ENCODE measurements at places on chromosomes 3 and 15. TPM values are rescaled to one million over a fixed set of nuclear protein-coding genes. Genes with fewer than 3 reads are reported as not detected.

The ARNT2 gene
- total RNA-seq = 0.34 TPM

The ECE2 gene
- total RNA-seq = not detected

The SCAPER gene
- total RNA-seq = 31.4 TPM

The TXNRD3 gene
- 4.5 TPM for total RNA-seq

- DNase-seq = no peak
- H3K36me3 ChIP-seq = peaks cover 38% of the 10 kb centered on the region
- no peaks in the 10 kb centered on the region for H3K27me3 ChIP-seq
- no peak overlapping the region for H3K27ac ChIP-seq
- H3K4me3 ChIP-seq = no peak overlapping the region
These were observed 19.9 kb downstream of the SCAPER start for GRCh38 chr15:76885212-76885611.

DNA sequence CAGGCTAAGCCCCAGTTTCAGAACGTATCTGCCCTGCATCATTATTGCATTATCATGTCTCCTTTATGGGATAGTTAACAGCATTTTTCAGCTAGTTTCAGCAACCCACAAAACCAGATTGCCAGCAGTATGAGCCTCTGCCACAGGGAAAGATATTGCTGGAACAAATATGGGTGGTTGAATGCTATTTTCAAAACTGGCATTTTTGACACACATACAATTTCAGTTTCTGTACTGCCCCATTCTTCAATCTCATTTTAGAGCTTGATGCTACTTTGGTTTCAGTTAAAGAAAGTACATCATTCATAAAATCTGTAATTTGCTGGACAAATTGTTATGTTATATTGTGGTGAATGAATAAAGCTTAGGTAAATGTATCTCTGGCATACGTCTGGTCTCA, 1037.5 kb downstream of the NAALADL2 start:
- H3K4me1 ChIP-seq = no peaks in the 10 kb centered on the region
- no peaks in the 10 kb centered on the region for H3K36me3 ChIP-seq
- no peak for DNase-seq
- no peaks in the 10 kb centered on the region for H3K27me3 ChIP-seq
- no peak overlapping the region for H3K4me3 ChIP-seq

GRCh38 chr15:69793431-69793780, 304.3 kb downstream of the TLE3 start:
- peaks cover 6% of the 10 kb centered on the region for H3K27me3 ChIP-seq
- no peak for DNase-seq
- no peaks in the 10 kb centered on the region for H3K4me1 ChIP-seq
- H3K27ac ChIP-seq = no peak overlapping the region
- H3K36me3 ChIP-seq = no peaks in the 10 kb centered on the region
- no peak overlapping the region for H3K4me3 ChIP-seq

GRCh38 chr15:68232937-68233336, 3.4 kb upstream of the CLN6 start:
- H3K27me3 ChIP-seq = peaks cover 2% of the 10 kb centered on the region
- DNase-seq = no peak
- H3K4me3 ChIP-seq = no peak overlapping the region
- H3K27ac ChIP-seq = no peak overlapping the region
- H3K36me3 ChIP-seq = peaks cover 9% of the 10 kb centered on the region

GRCh38 chr15:67241132-67241855, 13.2 kb downstream of the AAGAB start:
- no peaks in the 10 kb centered on the region for H3K27me3 ChIP-seq
- peaks cover 17% of the 10 kb centered on the region for H3K36me3 ChIP-seq
- no peak overlapping the region for H3K4me3 ChIP-seq
- H3K27ac ChIP-seq = peak overlapping the region; percentile 81
- DNase-seq = peak; percentile 50

- H3K27me3 ChIP-seq = no peaks in the 10 kb centered on the region
- peaks cover 49% of the 10 kb centered on the region for H3K36me3 ChIP-seq
- peak overlapping the region; percentile 89 for H3K4me3 ChIP-seq
- peak overlapping the region; percentile 93 for H3K27ac ChIP-seq
- DNase-seq = no peak
These were observed 1.6 kb downstream of the RAB8B start for GRCh38 chr15:63190769-63191649.

DNA sequence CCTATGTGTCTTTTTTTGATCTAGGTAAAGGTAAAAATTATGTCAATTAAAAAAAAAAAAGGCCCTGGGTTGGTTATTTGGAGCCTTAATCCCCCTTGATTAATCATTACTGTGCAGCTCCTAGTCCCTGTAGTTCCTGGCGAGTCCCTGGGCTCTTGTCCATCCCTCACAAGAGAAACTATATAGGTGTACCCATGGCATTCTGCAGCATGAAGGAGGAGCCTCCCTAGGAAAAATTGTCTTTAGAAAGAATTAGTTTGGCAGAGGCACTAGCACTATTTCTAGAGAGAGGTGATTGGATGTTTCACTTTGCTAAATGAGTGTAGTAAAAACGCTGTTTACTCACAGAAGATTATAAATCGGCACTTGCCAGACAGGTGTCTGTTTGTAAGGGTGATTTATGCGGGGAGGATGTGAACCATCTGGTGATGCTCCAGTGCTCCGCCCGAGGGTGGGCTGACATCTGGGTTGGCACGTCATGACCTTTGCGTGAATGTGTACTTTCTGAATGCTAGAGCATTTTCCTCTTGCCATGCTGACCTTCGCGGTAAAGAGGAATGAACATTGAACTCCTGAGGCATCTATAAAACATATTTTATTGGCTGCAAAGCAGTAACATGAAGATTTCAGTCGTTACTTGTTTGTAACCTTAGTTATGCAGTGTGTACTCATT, 12.6 kb downstream of the PLCL2 start:
- DNase-seq = peak; percentile 86
- H3K27ac ChIP-seq = peak overlapping the region; percentile 86
- H3K36me3 ChIP-seq = peaks cover 10% of the 10 kb centered on the region
- H3K27me3 ChIP-seq = no peaks in the 10 kb centered on the region
- peak overlapping the region; percentile 63 for H3K4me3 ChIP-seq

GRCh38 chr3:174253940-174254339, 605.2 kb upstream of the NAALADL2 start:
- no peak overlapping the region for H3K27ac ChIP-seq
- no peak overlapping the region for H3K4me3 ChIP-seq
- H3K27me3 ChIP-seq = no peaks in the 10 kb centered on the region
- H3K4me1 ChIP-seq = no peaks in the 10 kb centered on the region

DNA sequence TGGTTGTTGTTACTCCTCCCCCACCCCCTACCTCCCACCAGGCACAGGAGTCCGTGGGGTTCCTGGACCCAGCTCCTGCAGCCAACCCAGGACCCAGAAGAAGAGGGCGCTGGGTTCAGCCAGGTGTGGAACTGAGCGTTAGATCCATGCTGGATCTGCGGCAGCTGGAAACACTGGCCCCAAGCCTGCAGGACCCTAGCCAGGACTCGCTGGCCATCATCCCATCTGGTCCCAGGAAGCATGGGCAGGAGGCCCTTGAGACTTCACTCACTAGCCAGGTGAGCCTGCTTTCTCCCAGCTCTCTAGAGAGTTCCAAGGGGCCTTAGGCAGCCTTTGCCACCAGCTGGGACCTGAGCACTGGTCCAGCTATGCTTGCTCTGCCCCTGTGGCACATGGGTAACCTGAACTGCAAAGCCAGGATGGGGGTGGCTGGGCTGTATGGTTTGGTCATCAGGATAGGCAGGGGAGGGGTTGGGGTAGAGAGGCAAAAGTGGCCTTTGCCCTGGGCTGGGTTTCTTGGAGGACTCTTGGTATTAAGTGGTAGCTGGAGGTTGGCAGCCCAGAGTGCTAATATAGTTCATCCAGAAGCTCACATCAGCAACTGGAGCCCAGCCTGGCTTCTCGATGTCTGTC, 7.0 kb upstream of the JMJD7 start:
- H3K4me1 ChIP-seq = no peaks in the 10 kb centered on the region
- no peaks in the 10 kb centered on the region for H3K27me3 ChIP-seq
- peaks cover 8% of the 10 kb centered on the region for H3K36me3 ChIP-seq

GRCh38 chr15:81225161-81225671, 28.5 kb downstream of the IL16 start:
- H3K4me1 ChIP-seq = no peaks in the 10 kb centered on the region
- no peaks in the 10 kb centered on the region for H3K27me3 ChIP-seq
- DNase-seq = no peak

DNA sequence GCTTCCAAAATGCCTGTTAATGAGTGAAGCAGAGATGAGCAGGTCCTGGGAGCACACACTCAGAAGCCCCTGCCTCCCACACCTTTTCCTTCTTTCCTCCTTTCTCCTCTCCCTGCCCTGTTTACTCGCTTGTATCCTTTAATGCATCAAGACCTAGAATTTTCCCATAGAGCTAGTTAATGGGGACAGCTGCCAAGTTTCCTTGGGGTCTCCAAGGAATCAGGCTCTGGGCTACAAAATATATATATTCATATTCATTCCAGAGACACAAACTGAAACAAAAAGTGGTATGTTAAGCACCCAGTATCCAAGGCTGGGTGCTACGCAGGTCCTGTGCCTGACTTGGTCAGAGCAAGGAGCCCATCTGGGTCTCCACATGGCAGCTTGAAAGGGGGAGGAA, 235.6 kb downstream of the MYRIP start:
- H3K27ac ChIP-seq = no peak overlapping the region
- no peaks in the 10 kb centered on the region for H3K27me3 ChIP-seq
- no peak overlapping the region for H3K4me3 ChIP-seq
- H3K4me1 ChIP-seq = no peaks in the 10 kb centered on the region

GRCh38 chr3:62110443-62111225, 262.7 kb downstream of the FEZF2 start:
- H3K27me3 ChIP-seq = peaks cover 3% of the 10 kb centered on the region
- DNase-seq = no peak
- no peaks in the 10 kb centered on the region for H3K36me3 ChIP-seq
- H3K27ac ChIP-seq = no peak overlapping the region
- H3K4me1 ChIP-seq = no peaks in the 10 kb centered on the region

DNA sequence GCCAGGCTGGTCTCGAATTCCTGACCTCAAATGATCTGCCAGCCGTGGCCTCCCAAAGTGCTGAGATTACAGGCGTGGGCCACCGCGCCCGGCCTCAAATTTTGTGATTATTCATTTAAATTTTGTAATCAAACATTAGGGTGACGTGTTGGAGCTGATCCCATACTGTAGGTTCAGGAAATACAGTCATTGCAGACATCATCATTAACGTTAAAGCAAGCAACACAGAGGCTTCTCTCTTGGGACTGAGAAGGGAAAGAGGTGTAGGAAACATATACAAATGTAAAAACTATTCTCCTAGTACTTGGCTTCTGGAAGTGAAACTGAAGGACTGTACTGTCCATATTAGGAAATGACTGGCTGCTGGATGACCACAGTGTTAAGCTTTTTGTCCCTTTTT, 11.1 kb upstream of the ARID3B start:
- DNase-seq = no peak
- H3K27ac ChIP-seq = no peak overlapping the region
- H3K4me3 ChIP-seq = no peak overlapping the region
- no peaks in the 10 kb centered on the region for H3K27me3 ChIP-seq
- no peaks in the 10 kb centered on the region for H3K36me3 ChIP-seq
- H3K4me1 ChIP-seq = peaks cover 9% of the 10 kb centered on the region

DNA sequence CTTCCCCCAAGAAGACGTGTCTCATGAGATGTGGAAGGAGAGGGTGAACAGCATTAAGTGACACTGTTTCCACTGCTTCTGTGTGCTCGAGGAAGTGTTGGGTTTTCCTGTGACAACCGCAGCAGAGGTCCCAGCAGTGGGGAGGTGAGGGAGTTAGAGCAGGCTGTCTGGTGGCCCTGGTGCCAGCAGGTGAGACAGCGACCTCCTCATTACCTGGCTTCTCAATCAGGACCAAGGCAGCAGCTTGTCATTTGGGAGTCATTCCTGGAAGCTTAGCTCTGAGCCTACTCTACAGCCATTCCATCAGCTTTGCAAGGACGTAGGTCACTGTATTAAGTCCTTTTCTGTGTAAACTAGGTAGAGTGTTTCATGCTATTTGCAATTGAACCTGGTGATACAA, 63.3 kb upstream of the RGMA start:
- no peaks in the 10 kb centered on the region for H3K36me3 ChIP-seq
- H3K27me3 ChIP-seq = peaks cover 1% of the 10 kb centered on the region
- no peak overlapping the region for H3K27ac ChIP-seq
- DNase-seq = peak; percentile 9
- H3K4me1 ChIP-seq = peaks cover 17% of the 10 kb centered on the region

GRCh38 chr3:174083706-174084105, 686.2 kb downstream of the NLGN1 start:
- no peak overlapping the region for H3K4me3 ChIP-seq
- no peaks in the 10 kb centered on the region for H3K36me3 ChIP-seq
- no peak for DNase-seq
- no peaks in the 10 kb centered on the region for H3K4me1 ChIP-seq
- no peaks in the 10 kb centered on the region for H3K27me3 ChIP-seq

All from activated CD8-positive, alpha-beta T cell treated with anti-CD3 and anti-CD28 coated beads for 36 hours (primary cell).